ENCODE measurements at places on chromosomes 7 and 10.

DNA sequence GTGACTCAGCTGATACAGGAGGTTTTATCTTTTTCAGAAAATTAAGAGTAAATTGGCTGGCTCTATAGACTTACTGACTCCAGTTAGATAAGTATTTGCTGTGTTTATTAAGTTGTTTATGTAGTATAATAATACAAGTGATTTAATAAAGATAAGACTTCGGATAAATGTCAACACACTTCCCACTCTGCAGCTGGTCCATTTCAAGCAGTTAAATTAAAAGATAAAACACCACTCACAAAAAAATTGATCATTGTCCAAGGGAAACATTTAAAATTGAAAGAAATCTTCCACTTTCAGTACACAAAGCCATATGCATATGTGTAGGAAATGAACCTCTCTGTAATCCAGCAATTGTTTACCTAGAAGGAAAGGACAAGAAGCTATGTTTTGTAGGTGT lies 106.1 kb upstream of the SP8 start:
- DNase-seq, result no peak

DNA sequence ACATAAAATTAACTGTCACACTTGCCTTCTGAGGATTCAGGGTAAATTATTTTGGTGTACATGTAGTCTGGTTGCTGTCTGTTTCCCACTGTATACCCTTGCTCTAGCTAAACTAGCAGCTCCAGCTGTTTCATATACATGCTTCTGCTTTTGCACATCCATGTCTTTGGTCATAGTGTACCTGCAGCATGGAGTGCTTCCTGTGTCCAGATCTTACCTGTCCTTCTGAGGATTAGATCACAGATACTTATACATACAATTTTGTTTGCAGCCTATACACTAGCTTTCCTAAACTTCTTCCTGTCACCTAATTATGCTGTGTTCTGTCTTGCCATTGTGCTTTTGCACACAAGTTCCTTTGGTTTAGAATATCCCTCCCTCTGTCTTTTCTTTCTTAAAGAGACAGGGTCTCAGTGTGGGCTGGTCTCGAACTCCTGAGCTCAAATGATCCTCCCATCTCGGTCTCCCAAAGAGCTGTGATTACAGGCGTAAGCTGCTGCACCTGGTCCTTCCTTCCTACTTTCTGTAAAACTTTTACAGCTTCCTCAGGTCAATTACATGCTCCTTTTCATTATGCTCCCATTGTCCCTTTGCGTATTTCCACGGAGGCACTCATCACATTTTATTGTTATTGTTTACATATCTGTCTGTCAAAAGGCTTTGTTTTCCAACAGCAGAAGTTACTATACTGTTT lies 33.8 kb downstream of the TPST1 start:
- no peak for DNase-seq

DNA sequence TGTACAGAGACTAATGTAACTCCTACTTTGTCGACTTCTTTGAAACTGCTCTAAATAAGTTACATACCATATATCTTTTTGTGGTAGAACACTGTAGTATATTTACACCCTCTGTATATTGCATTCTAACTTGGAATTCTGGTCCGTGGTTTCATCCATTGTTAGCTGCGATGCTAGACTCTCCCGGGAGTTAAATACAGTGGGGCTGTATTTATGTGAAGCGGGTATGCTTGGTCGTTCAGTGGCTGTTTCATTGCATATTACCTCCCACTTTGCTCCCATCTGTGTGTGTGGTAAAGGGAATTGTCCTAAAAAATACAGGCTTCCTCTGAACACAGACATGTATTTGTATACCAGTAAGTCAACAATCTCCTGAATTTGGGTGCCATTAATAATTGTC lies 231.1 kb downstream of the SLC25A13 start:
- no peak for DNase-seq

DNA sequence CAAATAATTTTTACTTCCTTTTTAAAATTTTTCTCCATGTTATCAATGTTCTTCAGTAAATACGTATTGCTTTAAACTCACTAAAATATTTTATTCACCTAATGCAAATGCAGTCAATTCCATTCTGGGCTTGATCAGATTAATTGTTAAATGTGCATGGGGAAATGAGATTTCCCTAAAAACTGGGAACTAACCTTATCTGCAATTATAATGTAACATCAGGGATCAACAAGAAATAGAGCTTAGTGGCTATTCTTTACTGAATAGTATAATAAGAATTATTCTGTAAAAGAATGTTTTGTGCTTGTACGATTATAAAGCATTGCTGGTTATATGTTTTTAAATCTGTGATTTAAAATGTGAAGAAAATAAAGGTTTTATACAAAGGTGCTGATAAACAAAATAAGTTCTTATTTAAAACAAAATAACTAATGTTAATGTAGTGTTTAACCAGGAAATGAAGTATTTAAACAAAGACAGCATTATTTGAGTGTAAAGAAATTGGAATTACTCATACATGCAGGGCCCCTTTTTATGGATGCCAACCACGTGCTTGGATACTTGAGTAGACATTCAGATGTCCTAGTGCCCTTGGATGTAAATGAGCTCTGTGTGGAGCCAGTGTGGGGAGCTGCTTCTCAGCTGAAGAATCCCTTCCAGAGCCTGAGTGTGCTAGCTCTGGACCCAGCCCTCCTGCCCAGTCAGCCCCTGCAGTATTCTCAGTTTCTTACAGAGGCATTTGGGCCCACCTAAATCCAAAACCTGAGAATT lies 84.2 kb downstream of the REEP3 start:
- no peak for DNase-seq

DNA sequence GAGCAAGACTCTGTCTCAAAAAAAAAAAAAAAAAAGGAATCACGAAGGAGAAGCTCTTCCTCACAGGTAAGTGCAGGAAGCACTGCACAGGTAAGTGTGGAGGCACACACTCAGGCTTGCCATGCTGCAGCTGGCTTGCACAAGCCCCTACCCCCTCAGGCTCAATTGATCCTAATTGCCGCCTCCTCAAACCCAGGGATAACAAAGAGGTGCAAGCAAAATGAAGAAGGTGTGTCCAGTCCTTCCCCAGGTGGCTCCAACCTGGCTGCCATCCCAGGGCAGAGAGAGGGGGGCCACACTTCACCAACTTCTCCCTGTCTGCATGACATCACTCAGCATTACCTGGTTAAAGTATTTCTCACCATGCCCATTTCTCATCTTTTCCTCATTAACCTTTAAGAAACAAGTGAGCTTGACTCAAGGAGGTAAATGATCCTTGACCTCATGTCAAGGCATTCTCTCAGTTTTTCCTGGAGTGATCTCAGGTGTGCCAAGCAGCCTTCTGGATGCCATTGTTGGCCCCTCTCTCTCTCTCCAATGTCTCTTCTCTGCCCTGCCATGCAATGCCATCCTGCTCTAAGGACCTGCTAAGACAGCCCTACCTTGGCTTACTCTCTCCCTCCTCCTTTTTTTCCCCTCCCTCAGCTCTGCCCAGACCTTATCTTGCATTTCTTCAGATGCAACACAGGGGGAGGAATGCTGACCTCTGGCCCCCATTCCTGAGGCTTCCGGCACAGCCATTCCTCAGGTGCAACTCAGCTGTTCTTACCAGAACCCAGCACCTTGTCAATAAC lies 13.0 kb upstream of the TRPV6 start:
- no peak for DNase-seq

- DNase-seq, result no peak
Observed at GRCh38 chr7:3650844-3651243, 349.8 kb downstream of the SDK1 start.

DNA sequence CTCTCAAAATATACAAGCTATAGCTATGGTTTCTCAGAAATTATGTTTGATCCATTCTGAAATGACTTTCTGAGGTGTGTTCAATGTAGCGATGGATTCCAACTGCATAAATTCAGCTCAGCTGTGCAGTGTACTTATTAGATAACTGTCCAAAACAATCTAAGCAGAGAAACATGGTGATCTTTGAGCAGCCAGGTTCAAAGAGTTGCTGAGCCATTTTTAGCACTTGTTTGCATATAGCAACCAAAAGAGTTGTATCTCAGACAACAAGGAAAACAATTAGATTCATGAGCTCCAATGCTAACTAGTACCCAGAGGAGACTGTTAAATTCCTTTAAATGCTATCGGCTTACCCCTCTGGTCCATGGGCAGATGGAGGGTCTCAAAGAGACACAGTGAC lies 15.9 kb upstream of the KCNIP2 start:
- DNase-seq, result no peak

GRCh38 chr7:159109653-159110035 lies 35.0 kb downstream of the VIPR2 start:
- no peak for DNase-seq

DNA sequence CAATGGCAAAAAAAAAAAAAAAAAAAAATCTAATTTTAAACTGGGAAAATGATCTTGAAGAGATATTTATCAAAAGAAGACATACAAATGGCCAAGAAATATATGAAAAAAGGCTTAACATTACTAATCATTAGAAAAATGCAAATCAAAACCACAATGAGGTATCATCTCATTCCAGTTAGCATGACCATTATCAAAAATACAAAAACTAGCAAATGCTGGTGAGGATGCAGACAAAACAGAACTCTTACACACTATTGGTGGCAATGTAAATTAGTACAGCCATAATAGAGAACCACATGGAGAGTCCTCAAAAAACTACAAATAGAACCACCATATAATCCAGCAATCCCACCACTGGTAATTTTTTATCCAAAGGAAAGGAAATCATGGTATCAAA lies 489.6 kb downstream of the TNS3 start:
- no peak for DNase-seq

- no peak for DNase-seq
Observed at GRCh38 chr7:41446606-41447449, 256.1 kb downstream of the INHBA start.

- no peak for DNase-seq
Observed at GRCh38 chr10:3235996-3236510, 63.5 kb upstream of the PITRM1 start.

DNA sequence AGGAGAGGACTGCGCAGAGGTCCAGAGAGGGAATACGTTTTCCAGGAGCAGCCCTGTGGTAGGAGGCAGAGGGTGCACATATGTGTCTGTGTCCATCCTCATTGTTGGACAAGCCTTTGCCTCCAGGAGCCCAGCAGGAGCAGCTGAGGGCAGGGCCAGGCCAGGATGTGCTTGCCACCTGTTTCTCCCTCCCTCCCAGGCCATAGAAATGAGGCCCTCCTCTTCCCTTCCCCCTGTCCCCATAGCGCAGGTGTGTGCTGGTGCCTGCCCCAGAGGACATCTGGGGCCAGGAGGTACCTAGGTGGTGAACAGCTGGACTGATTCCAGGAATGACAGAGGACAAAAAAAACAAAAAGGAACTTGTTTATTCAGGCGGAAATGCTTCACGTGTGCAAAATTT lies 10.5 kb upstream of the CXCL12 start:
- DNase-seq, result peak; percentile 17

DNA sequence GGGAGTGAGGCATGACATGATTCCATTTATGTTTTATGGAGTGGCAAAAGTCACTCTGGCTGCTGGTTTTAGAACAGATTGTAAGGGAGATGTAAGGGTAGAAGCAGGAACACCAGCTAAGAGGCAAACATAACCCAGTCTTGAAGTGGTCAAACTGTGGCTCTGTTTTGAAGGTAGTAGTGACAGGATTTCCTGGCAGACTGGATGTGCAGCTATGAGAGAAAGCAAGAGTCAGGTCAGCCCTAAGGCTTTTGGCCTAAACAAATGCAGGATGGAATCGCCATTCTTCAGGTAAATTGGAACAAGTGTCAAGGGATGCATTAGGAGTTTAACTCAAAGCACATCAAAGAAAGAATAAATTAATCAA lies 175.3 kb upstream of the AGR3 start:
- DNase-seq, result no peak

DNA sequence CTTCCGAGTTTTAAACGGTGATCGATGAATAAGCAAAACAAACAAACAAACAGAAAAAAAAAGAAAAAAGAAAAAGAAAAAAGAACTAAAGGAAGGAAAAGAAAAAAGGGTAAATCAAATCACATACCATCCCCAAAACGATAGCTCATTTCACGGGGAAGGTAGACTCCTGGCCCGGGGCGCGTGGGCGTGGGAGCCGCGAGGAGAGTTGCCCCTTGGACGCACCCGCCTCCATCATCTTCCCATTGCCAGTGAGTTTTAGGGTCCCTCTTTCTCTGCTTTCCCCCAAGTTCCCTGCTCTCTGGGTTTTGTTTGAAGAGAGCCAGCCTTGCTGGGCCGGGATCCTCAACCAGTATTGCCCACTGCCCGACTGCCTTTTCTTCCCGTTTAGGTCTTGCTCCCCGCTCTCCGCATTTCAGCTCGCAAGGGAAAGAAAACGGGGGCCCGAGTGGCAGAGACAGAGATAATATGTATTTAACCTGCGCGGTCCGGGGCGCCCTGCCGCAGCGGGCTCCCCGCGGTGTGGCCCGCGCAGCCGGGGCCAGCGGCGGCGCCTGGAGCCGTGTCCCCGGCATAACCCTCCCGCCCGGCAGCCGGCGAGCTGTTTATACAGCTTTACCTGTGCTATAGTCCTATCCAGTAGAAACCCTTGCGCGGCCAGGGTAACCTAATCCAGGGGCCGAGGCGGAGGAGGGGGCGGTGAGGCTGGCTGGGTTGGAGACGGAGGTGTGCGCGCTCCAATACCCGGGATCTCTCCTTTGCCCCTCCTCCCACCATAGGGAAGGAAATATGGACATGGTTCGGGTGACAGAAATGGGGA lies 5.2 kb upstream of the GATA3 start:
- DNase-seq, result no peak

DNA sequence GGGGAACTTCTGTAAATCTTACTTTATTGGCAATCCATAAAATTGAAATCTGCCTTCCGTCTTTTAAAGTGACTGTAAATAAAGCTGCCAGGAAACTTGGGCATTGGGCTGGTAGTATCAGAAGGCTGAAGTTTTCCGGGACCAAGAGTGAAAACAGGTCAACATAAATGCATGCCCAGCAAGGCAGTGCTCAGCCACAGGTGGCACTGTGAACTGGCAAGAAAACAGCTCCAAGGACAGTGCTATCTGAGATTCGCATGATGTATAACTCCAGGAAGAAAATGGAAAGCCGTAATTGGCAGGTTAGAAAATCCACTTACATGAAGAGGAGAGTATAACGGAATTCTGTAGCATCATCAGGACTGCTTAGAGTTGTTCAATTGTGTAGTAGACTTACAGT lies 1.9 kb upstream of the INSYN2A start:
- no peak for DNase-seq

DNA sequence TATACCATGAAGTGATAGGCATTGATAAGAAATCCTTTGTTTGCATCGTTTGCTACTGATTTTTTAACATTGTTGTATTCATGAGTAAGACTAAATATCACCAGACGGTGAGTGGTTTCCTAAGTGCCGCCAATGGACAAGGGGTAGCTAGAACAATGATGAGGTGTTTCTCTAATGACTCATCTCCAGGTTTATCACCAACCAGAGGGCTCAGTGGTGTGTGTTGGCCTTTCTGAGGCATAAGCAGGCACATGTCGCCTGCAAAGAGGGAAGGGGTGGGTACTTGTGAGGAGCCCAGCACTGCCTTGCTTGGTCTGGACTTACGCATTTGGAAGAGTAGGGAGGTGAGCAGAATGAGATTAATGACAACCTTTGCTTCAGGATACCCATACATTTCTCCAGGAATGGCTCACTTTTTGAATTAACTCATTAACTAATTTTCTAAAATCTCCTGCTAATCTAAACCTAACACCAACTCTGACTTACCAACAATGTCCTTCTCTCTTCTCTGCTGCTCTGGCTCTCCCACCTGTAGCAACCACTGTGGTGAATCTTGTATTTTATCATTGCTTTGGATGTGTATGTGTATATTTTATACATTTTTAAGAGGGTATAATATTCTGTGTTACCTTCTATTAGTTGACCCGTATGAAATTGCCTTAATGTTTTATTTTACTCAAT lies 722.6 kb downstream of the GRID1 start:
- DNase-seq, result no peak
